ENCODE measurements at places on chromosomes 13 and 19. TPM values are rescaled to one million over a fixed set of nuclear protein-coding genes. Genes with fewer than 3 reads are reported as not detected.
A peak's percentile ranks its signal among the peaks of the same experiment; 100 is the strongest.

DNA sequence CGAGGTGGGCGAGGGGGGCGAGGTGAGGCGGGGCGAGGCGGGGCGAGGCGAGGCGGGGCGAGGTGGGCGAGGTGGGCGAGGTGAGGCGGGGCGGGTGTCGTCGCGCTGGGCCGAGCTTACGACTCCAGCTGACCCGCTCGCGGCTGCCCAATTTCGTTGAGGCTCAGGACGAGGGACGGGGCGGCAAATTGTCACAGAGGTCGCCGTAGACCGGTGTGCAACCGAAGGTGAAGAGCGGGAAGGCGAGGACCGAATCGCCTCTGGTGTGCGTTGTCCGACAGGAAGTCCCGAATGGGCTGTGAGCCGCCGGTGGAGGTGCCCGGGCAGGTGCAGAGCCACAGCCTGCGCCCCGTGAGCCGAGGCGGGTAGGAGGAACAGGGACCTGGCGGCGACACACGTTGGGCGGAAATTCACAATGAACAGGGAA lies at the start of gene LACC1:
Gene LACC1, plus strand, starts transcription at position 150 of the 427 bp plus-strand sequence. CDS start 1,082 bp downstream, outside the sequence.
- no peak for DNase-seq
- H3K27me3 ChIP-seq: no peaks in the 10 kb centered on the region
- peak within 1 kb of the TSS; percentile 84 for H3K4me3 ChIP-seq

Gene GRIK5
- 3.6 TPM for total RNA-seq

- peak overlapping the region; percentile 77 for H3K4me3 ChIP-seq
- peaks cover 34% of the 10 kb centered on the region for H3K36me3 ChIP-seq
- peak overlapping the region; percentile 99 for H3K27ac ChIP-seq
These were observed 665 bp downstream of the GPX4 start for GRCh38 chr19:1104311-1105007.

GRCh38 chr13:48775804-48776203 lies 122.1 kb downstream of the CYSLTR2 start:
- H3K27ac ChIP-seq: no peak overlapping the region
- H3K4me1 ChIP-seq: no peaks in the 10 kb centered on the region
- no peaks in the 10 kb centered on the region for H3K27me3 ChIP-seq

DNA sequence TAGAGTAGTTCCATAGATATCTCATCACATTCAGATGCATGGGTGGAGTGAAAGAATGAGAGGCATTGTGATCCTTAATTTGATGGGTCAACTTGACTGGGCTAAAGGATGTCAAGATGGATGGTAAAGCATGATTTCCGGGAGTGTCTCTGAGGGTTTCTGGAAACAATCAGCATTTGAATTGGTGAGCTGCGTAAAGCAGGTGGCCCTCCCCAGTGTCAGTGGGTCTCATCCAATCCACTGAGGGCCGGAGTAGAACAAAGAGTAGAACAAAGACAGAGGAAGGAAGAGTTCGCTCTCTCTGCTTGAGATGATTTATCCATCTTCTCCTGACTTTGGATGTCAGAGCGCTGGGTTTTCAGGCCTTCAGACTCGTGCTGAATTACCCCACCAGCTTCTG lies 43.1 kb downstream of the SERP2 start:
- DNase-seq: no peak
- no peak overlapping the region for H3K4me3 ChIP-seq
- H3K36me3 ChIP-seq: no peaks in the 10 kb centered on the region
- no peak overlapping the region for H3K27ac ChIP-seq

Gene SMAD9
- 10.4 TPM for total RNA-seq

DNA sequence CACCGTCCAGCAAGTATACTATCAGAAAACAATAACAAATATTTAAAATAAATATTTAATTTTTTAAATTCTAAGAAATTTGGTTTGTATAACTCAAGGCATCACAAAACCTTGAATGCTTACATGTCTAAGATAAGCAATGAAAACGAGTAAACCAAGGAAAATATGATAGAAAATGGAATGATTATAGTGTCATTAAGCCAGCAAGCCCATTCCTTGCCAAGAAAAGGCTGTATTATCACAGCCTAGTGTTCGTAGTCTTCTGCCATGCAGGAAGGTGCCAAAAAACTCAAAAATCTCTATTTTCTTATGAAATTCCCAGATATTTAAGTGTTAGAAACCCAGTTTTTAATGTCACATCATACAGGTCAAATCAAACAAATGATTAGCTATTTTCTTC lies 136.4 kb downstream of the STOML3 start:
- H3K36me3 ChIP-seq: no peaks in the 10 kb centered on the region
- no peak overlapping the region for H3K4me3 ChIP-seq

Gene SMIM17
- total RNA-seq: not detected

DNA sequence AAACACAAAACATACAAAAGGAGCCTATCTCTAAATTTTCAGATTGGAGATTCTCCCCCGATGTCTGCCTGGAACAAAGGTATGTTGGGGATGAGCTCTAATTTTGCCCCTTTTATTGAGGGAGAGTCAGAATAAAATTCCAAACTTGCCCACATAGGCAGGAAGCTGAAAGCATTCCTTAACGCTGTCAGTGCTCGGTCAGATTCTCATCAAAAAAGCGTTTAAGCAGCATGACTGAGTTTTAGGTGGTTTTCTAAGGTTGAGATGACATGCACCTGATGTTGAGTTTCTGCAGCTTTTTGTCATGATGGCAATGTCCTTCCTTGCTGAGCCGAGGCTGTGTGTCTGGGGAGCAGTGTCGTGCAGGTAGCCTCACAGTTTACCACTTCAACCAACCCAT lies 48.4 kb upstream of the MEDAG start:
- no peak overlapping the region for H3K4me3 ChIP-seq
- no peaks in the 10 kb centered on the region for H3K36me3 ChIP-seq
- no peak overlapping the region for H3K27ac ChIP-seq
- H3K27me3 ChIP-seq: no peaks in the 10 kb centered on the region
- no peak for DNase-seq
- no peaks in the 10 kb centered on the region for H3K4me1 ChIP-seq

GRCh38 chr13:113448545-113448884 lies 4.8 kb downstream of the ADPRHL1 start:
- DNase-seq: peak; percentile 80
- H3K36me3 ChIP-seq: no peaks in the 10 kb centered on the region
- no peaks in the 10 kb centered on the region for H3K27me3 ChIP-seq
- peak overlapping the region; percentile 88 for H3K27ac ChIP-seq
- H3K4me1 ChIP-seq: peaks cover 20% of the 10 kb centered on the region
- H3K4me3 ChIP-seq: peak overlapping the region; percentile 73

GRCh38 chr19:3423183-3423829 lies 56.9 kb downstream of the NFIC start:
- peaks cover 29% of the 10 kb centered on the region for H3K4me1 ChIP-seq
- no peaks in the 10 kb centered on the region for H3K27me3 ChIP-seq
- peak overlapping the region; percentile 49 for H3K27ac ChIP-seq
- H3K4me3 ChIP-seq: no peak overlapping the region
- H3K36me3 ChIP-seq: peaks cover 5% of the 10 kb centered on the region

DNA sequence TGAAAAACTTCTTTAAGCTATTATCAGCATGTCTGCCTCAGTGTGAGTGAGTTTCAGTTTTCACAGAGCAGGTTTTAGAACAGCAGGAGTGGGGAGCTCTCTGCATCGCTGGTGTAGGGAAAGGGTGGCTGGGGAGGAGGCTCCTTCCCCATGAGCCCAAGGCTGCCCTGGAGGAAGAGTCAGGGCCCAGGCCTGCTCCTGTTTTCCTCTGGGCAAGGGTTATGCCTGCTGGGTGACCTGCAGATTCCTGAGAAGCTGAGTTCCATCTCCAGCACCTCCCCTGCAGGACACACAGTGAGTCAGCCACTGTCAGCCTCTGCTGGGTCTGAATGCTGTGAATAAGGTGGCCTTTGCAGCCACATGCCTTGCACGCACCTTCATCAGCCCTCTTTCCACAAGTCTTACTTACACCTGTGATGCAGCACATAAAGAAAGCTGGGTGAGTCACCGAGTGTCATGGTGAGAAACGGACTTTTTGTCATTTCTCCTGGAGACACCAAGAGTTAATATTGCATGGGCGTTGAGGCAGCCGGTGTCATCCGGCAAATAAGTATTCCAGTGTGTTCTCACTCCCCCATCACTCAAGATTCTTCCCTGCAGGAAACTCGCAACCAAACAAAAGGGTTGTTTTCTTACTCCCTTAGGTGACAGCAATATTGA lies 186.4 kb upstream of the KL start:
- no peaks in the 10 kb centered on the region for H3K36me3 ChIP-seq
- H3K27ac ChIP-seq: no peak overlapping the region
- H3K4me3 ChIP-seq: no peak overlapping the region

Gene ZIK1
- 5.3 TPM for total RNA-seq

Gene PSG5
- total RNA-seq: not detected

Gene DZIP1
- total RNA-seq: 3.0 TPM

GRCh38 chr13:31670831-31671617 lies 68.3 kb upstream of the RXFP2 start:
- H3K27me3 ChIP-seq: no peaks in the 10 kb centered on the region
- no peak for DNase-seq
- H3K4me3 ChIP-seq: no peak overlapping the region
- no peaks in the 10 kb centered on the region for H3K4me1 ChIP-seq
- no peak overlapping the region for H3K27ac ChIP-seq
- H3K36me3 ChIP-seq: no peaks in the 10 kb centered on the region

- peak overlapping the region; percentile 31 for H3K4me3 ChIP-seq
- peaks cover 5% of the 10 kb centered on the region for H3K4me1 ChIP-seq
- peak; percentile 29 for DNase-seq
- no peaks in the 10 kb centered on the region for H3K27me3 ChIP-seq
These were observed 112.3 kb downstream of the GADD45B start for GRCh38 chr19:2588081-2588777.

Gene IGFL2
- not detected for total RNA-seq

Gene COX7A1
- 1,066 TPM for total RNA-seq

DNA sequence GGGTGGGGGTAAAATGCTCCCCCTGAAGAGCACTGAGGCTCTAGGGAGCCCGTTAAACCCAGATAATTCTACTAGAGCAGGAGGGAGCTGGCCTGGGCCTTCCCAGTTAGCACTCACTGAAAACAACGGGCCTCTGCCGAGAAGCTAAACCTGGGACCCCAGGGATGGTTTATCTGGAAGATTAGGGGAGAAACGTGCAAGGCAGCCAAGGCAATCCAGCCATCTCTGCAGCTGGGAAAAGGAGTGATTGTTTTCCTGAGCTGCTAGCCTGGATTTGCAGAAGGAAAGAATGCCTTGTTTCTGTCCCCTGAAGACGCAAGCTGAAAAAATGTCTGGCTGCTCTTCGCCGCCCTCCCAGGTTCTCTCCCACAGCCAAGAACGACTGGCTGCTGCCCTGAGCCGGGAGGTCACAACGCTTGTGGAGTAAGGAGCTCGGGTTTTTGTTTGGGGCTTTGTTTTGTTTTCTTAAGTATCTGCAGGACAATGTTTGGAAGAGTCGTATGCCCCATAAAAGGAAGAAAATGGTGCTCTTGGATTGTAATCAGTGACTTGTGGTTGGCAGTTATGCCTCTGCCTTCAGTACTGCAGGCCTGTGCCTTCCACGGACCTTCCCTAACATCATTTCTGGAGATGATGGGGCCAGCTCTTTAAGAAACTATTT lies 31.5 kb downstream of the COL4A2 start:
- H3K36me3 ChIP-seq: no peaks in the 10 kb centered on the region
- peaks cover 70% of the 10 kb centered on the region for H3K4me1 ChIP-seq
- no peaks in the 10 kb centered on the region for H3K27me3 ChIP-seq
- peak; percentile 61 for DNase-seq
- peak overlapping the region; percentile 83 for H3K27ac ChIP-seq

DNA sequence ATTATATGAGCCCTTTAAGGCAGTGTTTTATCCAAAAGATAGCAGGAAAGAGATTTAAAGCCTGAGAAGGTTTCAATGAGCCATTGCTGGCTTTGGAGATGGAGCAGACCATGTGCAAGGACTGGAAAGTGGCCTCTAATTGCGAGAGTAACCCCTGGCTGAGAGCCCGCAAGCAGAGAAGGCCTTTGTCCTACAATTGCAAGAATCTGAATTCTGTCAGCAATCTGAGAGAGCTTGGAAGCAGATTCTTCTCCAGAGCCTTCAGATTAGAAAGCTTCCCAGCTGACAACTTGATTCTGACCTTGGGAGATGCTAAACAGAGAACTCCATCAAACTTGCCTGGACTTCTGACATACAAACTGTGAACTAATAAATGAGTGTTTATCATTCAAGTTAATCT lies 528.7 kb upstream of the KLF12 start:
- no peak overlapping the region for H3K27ac ChIP-seq
- no peak overlapping the region for H3K4me3 ChIP-seq
- DNase-seq: no peak
- no peaks in the 10 kb centered on the region for H3K4me1 ChIP-seq
- no peaks in the 10 kb centered on the region for H3K27me3 ChIP-seq

DNA sequence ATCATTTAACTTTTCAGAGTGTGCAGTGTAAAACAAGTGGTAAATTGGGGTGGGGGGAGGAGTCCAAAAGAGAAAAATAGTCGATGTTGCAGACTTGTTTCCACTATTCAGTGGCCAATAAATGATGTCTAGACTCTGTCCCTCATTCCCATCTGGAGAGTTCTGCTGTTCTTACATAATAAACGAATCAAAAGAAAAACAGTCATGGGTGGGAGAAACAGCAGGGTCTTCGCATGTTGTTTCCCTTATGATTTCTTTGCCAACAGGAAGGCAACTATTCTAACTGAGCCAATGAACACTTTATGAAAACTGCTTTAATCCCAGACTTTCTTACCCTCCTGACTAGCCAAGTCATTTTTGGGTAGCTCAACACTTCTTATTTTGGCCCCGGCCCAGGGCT lies 615.5 kb downstream of the FGF9 start:
- no peaks in the 10 kb centered on the region for H3K27me3 ChIP-seq
- no peak overlapping the region for H3K27ac ChIP-seq
- no peak for DNase-seq

- H3K36me3 ChIP-seq: peaks cover 87% of the 10 kb centered on the region
- DNase-seq: no peak
These were observed 26.1 kb upstream of the TIMM44 start for GRCh38 chr19:7969555-7969939.

Gene CEACAM3
- 2.0 TPM for total RNA-seq

Gene CGB5
- not detected for total RNA-seq

DNA sequence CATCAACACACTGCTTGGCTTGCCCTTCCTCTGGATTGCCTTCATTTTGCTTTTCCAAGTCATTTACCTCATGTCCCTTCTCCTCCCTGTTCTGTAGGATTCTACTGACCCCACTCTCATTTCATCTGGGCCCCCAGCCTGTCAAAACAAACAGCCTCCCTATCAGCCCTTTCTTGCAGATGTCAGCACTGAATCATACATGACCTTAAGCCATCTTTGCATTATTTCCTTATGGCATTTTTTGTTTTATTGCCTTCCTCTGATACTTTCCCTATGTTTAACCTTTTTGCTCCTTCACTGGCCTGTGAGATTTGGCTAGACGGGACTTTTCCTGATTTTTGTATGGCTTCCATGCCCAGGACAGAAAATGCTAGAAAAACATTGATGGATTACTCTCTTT lies 8.7 kb downstream of the LRCH1 start:
- no peak overlapping the region for H3K27ac ChIP-seq
- H3K36me3 ChIP-seq: no peaks in the 10 kb centered on the region
- no peak overlapping the region for H3K4me3 ChIP-seq

Gene SYNE4
- 0.12 TPM for total RNA-seq

GRCh38 chr19:30158067-30158892 lies 213.9 kb upstream of the ZNF536 start:
- H3K4me1 ChIP-seq: no peaks in the 10 kb centered on the region
- H3K27ac ChIP-seq: no peak overlapping the region
- no peaks in the 10 kb centered on the region for H3K36me3 ChIP-seq
- H3K4me3 ChIP-seq: no peak overlapping the region
- DNase-seq: no peak
- H3K27me3 ChIP-seq: peaks cover 3% of the 10 kb centered on the region
